ENCODE measurements at places on chromosomes 3 and 15.

- DNase-seq: no peak
Measured at GRCh38 chr3:37223141-37223558, 48.8 kb upstream of the LRRFIP2 start.

DNA sequence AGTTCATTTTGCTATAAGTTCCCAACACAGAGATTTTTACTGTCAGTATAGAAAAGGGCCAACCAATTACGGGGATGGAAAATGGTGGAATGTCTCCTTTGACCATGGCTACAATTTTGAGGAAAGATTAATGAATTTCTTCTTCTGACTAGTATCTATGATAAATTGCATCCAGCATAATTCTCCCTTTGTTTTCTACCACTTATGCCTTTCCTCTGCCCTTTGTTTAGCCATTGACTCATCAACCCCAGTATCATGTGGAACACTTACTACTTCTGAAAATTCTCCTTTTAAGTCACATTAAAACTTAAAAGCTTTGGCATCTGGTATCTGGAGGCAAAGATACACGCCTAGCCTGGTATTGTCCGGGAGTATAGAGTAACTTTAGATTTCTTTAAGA, 92.9 kb upstream of the CADPS start:
- DNase-seq: no peak

GRCh38 chr3:153113541-153113940, 48.5 kb upstream of the RAP2B start:
- DNase-seq: no peak

GRCh38 chr3:17795280-17795679, 52.8 kb upstream of the TBC1D5 start:
- no peak for DNase-seq

- DNase-seq: no peak
Measured at GRCh38 chr3:147089286-147089685, 317.1 kb downstream of the ZIC4 start.

- DNase-seq: no peak
Measured at GRCh38 chr3:164467007-164467406, 611.3 kb downstream of the SI start.

- no peak for DNase-seq
Measured at GRCh38 chr3:36919439-36920160, 25.3 kb downstream of the TRANK1 start.

Measured in hepatic stellate cell (primary cell).